ENCODE measurements at places on chromosomes 12 and 14.

GRCh38 chr14:70654632-70655031, 12.9 kb downstream of the TTC9 start:
- no peak for DNase-seq

DNA sequence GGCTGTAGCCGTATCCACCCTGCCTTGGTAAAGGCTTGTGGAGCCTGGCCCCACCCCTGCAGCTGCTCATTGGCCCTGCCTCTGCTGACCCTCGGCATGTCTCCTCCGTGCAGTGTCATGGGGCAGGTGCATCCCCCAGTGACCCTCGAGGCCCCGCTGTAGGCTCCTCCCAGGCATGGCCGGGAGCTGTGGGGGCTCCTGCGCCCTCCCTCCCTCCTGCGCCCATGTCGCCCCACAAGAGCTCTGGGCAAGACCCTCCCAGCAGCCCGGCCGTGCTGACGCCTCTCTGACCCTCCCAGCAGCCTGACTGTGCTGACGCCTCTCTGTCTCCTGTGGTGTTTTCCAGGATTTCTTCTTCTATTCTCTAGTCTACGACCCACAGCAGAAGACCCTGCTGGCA, 20.8 kb upstream of the CRIP2 start:
- DNase-seq: no peak

- no peak for DNase-seq
Observed at GRCh38 chr12:127640181-127640886, 626.6 kb upstream of the TMEM132C start.

DNA sequence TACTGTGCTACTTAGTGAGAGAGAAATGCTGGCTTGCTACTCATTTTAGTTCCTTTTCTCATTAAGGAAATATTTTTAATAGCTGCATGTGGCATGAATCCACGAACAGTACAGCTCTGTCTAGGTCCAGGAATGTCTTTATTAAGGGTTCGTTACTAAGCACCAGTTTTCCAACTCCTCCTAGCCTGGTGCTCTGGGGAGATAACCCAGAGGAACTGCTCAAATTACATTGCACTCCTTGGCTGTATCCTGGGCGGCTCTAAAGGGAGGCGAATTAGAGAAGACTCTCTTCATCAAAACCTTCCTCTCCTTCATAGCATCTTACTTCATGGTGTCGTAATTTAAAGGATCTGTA, 101.3 kb downstream of the PPM1A start:
- no peak for DNase-seq

DNA sequence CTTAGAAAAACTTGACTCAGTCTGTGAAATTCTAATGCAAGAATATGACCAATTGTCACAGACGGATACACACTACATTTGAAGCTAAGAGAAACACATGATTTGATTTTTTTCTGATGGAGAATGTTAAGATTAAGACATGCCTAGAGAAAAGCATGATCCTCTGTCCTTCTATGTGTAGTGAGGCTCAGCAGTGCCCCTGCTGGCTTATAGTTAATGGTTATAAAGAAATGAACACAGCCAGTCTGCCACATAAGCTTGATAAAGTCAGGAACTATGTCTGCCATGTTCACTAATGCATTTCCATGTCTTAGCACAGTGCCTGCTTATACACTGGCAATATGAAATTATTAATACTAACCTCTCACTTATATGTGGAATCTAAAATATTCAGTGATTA, 168.1 kb upstream of the DAAM1 start:
- DNase-seq: no peak

- DNase-seq: no peak
Observed at GRCh38 chr12:46916796-46917419, 91.1 kb upstream of the SLC38A4 start.

GRCh38 chr14:103838117-103838516, 9.3 kb downstream of the PPP1R13B start:
- no peak for DNase-seq

- no peak for DNase-seq
Observed at GRCh38 chr14:90487031-90487430, 90.2 kb downstream of the CALM1 start.

GRCh38 chr12:50842637-50843493, at the start of gene TMPRSS12:
TMPRSS12 (plus strand) TSS chr12:50842926; CDS start chr12:50842965, 39 bp downstream.
- no peak for DNase-seq

- no peak for DNase-seq
Observed at GRCh38 chr14:55600784-55601561, 21.0 kb downstream of the KTN1 start.

GRCh38 chr12:78316136-78316535, 485.4 kb downstream of the NAV3 start:
- no peak for DNase-seq

GRCh38 chr12:42332301-42333285, 6.6 kb downstream of the PPHLN1 start:
- no peak for DNase-seq

- DNase-seq: no peak
Observed at GRCh38 chr12:76199808-76200207, 115.3 kb upstream of the NAP1L1 start.

- DNase-seq: no peak
Observed at GRCh38 chr14:68042586-68043210, 223.1 kb downstream of the RAD51B start.

DNA sequence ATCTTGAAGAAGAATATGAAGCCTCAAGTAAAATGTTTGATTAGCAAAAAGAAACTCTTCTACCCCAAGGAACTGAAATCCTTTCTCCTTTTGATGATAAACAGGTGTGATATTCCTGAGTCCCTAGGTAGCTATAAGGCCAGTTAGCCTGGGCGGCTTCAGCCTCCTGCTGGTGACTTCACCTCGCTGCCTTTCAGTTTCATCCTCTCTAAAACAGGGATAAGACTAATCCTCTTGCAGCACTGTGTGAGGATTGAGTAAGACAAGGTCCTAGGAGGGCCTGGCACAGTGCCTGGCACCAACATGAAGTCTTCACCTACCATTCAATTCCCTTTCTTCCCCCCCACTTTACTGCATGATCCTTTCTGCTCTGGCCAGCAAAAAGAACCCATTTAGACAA, 42.1 kb downstream of the CIT start:
- DNase-seq: no peak

DNA sequence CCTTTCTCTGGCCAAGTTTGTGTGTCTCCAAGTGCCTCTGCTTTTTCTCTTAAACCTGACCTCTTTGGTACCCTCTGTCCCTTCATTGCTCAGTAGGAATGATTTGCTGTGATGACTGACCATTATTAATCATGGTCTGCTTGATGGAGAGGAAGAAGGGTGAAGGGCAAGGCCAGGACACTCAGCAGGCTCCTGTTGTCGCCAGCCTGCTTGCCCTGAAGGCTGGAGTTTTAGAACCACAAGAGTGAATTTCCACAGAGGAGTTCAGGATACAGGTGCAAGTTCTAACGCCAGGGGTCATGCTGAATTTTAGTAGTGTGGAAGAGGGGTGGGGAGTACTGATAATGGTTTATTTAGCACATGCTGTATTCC, 2.8 kb upstream of the ITGA5 start:
- DNase-seq: no peak

GRCh38 chr14:99174081-99174769, 97.8 kb downstream of the BCL11B start:
- DNase-seq: no peak

- no peak for DNase-seq
Observed at GRCh38 chr14:106665814-106666213, 1139.4 kb downstream of the TMEM121 start.

DNA sequence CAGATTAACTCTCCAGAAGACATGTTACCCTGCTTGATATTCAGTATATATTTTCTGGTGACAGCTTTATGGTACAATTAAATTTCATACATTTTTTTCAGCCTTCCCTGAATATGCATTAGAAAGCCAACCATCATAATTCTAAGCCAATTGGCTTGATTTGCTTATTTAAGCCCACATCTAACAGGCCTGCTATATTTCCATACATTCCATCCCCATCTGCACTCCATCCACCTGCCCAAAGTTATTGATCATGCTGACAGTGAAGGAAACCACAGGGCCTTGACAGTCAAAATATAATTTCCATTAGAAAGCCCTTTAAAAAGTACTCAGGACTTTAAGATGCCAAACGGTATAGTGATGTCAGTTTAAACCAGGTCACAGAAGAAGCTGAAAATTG, 164.3 kb downstream of the GXYLT1 start:
- DNase-seq: no peak

- no peak for DNase-seq
Observed at GRCh38 chr14:84090837-84091236, 1439.1 kb upstream of the FLRT2 start.

DNA sequence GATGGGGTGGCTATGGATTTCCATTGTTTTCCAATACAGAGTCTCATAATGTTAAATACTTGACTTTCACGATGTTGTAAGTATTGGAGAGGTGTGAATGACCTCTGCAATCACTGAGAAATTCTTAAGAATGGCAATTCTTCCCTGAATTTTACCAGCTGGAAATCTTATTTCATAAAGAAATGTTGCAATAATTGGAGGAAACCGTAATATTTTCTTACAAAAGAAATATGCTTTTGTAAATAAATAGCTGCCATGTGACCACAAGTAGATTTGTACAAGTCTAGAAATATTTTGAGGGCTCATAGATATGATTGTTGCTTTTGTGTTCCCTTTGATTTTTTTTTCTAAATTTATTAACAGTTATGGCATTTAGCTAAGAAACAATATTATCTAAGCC, 308.7 kb upstream of the ATP2B1 start:
- DNase-seq: no peak

DNA sequence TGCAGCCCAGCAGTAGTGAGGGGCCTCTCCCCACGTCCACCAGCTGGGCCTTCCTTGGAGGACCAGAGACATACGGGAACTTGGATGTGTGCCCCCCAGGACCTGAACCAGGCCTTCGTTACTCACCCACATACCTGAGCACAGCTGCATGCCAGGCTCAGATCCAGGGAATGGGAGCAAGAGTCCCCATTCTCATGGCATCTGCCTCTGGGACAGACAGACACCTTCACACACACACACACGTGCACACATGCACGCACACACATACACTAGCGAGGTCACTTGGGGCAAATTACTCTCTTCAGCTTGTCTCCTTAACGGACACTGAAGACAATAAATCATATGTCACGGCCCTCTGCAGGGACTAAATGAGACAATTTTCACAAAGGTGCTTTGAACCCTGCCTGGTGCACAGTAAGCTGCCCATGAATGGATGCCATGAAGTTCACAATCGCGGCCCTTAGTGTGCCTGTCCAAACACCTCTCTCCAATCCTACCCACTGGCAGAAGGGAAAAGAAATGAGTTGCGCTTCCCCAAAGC, 5.7 kb downstream of the SCARB1 start:
- DNase-seq: no peak

- DNase-seq: no peak
Observed at GRCh38 chr12:89349814-89350213, 2.5 kb downstream of the DUSP6 start.

GRCh38 chr12:52655251-52655650, 3.2 kb upstream of the KRT2 start:
- no peak for DNase-seq

- no peak for DNase-seq
Observed at GRCh38 chr12:45008211-45008610, 42.7 kb downstream of the DBX2 start.

- DNase-seq: no peak
Observed at GRCh38 chr12:121872546-121873215, 14.0 kb upstream of the HPD start.

GRCh38 chr12:27635349-27635972, 60.8 kb upstream of the REP15 start:
- DNase-seq: no peak

GRCh38 chr14:22484632-22485031, 104.4 kb downstream of the DAD1 start:
- DNase-seq: no peak

GRCh38 chr12:42129595-42130204, 15.0 kb downstream of the GXYLT1 start:
- no peak for DNase-seq

- DNase-seq: no peak
Observed at GRCh38 chr12:11749943-11750690, 100.6 kb downstream of the ETV6 start.

DNA sequence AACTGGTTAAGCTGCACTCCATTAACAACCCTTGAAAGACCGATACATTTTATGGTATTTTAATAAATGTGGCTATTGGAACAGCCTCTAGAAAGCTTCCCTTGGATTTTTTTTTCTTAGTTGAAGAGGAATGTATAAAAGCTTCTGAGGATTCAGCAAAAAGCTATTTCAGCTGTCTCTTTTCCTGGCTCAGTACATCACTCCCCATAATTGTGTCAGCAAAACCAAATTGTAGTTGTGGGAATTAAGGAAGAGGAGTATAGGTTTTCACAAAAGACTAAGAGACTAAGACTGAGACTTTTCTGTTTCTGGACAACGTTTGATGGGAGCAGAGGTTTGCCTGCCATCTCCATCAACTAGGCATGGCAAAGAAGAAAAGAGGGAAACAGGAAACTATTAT, 106.5 kb downstream of the C12orf50 start:
- DNase-seq: no peak

DNA sequence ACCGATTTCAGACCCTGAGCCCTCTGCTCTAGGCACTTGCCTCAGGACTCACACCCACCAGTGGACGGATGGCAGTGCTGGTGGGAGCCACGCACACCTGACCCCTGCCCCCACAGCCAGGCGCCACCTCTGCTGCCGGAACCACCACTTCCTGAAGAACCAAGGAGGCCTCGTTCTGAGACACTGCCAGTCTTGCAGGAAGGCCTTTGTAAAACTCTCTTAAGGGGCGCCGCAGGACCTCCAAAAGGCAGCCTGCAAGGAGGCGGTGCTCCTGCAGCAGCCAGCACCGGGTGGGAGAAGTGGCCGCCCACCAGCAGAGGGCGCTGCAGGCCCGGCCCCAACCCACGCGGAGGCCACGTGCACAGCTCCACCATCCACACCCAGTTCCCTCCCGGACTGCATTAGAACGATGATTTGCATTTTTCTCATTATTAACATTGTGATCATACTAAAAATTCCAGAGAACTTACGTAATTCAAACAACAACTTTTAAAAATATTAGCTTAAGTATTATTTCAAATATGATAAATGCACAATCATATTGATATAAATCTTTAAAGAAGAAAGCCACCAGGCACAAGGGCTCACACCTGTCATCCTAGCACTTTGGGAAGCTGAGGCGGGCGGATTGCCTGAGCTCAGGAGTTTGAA, 12.8 kb downstream of the STX2 start:
- peak; percentile 59 for DNase-seq

GRCh38 chr12:101819467-101819866, 11.3 kb downstream of the GNPTAB start:
- DNase-seq: no peak

GRCh38 chr12:108635201-108635996, 1.7 kb upstream of the SELPLG start:
- DNase-seq: no peak

GRCh38 chr14:37034410-37035285, 137.8 kb downstream of the SLC25A21 start:
- no peak for DNase-seq

Data from central memory CD8-positive, alpha-beta T cell (primary cell).